ENCODE measurements at places on chromosomes 4 and X.

DNA sequence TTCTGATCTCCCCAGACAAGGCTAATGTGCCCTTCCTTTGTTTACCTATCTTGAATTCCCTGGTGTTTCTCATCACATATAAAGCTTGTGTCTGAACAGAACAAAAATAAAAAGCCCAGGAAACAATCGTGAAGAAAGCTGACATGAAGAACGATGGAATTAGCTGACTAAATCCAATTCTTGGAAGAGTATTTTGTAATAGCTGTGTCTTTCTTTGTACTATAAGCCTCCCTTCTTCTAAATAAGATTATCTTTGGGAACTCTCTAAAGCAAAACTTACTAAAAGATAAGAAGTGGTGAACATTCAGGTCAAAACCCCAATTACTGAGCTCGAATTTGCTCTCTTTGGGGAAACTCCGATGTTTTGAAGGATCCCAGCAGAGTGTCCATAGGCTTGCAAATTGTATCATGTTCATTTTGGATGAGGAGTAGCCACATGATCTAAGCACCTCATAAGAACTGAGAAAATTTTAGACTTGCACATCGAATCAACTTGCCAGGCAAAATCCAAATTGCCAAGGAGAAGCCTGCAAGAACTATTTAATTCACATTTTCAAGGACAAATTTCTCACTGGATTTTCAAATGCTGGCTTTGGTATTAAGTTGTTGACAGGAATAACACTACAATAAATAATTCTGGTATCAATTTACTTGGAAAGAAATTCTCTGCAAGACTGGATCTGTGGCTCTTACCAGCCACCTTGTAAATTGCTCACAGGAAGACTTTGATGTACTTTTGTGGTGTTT is 106.2 kb downstream of the LNX1 start:
- no peak for DNase-seq

DNA sequence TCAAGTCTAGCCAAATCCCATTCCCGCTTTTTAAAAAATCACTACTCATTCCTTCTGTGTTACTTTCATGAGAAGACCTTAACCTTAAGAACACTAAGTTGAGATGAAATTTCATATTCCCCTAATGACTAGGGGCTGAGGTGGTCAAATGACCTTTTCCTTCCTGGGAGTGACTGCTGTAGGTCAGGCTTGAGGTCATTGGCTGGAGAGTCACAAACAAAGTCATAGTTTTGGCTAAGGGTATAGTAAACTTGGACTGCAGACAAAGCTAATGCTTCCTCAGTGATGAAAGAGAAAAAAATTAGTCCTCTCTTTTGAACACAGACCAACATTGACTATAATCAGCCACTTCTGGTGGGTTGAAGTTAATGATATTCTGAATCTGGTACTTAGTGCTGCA is 16.0 kb upstream of the FGF2 start:
- no peak for DNase-seq

DNA sequence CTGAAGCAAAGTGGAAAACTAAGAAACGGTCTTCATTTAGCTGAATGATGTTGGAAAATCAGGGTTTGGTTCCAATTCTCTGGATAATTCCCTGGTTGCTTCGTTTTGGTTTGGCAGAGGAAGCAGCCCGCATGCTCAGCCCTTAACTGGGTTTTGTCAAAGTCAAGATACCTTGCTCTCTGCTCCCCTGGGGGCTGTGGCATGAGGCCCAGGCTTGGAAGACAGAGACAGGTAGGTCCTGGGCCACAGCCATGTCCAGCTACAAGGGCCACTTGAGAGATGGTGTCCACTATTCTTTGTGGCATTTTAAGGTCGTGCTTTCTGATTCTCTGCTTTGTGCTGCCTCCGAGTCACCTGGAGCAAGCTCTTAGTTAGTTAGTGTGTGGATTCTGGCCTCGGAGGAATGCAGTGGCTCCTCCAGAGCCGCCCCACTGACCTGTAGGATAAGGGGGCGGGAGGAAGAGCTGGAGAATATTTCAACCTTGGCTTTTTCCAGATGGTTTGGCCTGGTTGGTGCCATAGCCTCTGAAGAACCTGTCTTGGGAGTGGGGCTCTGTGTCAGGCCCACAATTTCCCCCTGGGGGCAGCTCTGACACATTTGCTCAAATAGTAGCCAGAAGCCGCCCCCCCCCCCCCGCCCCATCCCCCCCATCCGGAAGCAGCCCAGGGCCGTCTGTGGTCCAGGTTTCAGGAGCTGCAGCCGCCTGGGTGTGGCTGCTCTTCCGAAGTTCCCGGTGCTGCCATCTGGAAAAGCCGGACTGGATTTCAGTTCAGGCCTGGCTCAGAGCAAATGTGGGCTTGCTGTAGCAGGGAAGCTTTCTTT is 147.1 kb downstream of the NHS start:
- DNase-seq: no peak

DNA sequence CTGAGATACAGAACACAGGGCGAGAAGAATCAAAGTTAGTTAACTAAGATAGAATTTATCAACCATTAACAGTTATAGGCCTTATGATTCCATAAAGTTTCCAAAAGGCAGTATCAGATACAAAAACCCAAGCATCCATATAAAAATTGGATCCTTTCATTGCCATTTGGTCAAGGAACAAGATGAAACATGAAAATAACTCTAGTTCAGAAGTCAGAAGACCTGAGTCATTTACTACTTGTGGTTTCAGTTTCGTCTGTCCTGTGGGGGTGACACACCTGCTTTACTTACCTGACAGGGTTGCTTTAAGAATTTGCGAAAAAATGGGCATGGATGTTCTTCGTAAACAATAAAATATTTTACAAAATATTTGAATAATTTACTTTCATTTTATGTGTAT is 130.8 kb downstream of the ANAPC10 start:
- DNase-seq: no peak

DNA sequence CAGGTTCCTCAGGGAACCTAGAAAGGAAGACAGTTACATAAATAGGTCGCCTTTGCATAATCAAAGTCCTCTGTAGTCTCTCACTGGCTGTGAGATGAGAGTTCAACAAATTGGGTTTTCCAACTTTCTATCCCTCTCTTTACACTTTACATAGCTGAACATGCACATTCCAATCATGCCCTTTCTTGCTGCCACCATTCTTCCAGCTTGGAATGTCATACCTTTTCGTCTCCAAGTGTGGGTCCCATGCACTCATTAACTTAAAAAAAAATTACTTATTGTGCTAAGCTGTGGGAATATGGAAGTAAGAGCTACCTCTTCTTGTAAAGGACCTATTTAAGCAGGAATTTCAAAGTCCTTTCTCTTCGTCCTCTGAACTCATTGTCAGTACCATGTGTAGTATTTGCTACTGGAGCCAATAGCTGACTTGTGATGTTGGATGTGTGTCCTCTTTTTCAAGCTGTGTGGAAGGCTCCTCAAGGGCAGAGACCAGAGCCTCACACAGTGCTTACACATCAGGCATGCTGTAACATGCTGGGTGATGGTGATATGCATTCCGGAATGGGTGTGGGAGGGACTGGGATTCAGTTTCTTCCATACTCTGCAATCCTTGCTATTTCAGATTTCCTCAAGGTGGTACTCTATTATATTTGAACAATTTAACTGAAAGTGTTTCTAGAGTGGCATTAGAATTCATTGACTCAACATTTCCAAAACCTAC is 7.1 kb downstream of the ENOPH1 start:
- no peak for DNase-seq

- DNase-seq: no peak
Measured at GRCh38 chr4:137209240-137209639, 323.1 kb downstream of the PCDH18 start.

GRCh38 chr4:85968945-85969819 is 390.7 kb downstream of the MAPK10 start:
- no peak for DNase-seq

DNA sequence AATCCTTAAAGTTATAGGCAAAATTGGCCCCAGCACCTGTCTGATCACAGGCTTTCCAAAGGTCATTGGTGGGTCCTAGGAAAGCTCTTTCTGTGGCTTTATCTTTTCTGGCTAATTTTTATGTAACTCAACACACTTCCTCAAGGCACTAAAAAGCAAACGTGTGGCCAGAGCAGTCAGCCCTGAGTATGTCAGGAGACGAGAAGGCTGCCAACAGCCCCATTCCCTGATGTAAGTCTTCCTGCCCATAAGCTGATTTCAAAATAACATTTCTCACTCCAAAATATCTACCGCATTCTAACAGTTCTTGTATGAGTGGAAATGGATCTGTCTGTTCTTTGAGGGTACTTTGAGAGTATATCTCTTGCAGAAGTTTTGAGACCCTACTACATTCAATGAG is 25.5 kb upstream of the FUNDC1 start:
- no peak for DNase-seq

DNA sequence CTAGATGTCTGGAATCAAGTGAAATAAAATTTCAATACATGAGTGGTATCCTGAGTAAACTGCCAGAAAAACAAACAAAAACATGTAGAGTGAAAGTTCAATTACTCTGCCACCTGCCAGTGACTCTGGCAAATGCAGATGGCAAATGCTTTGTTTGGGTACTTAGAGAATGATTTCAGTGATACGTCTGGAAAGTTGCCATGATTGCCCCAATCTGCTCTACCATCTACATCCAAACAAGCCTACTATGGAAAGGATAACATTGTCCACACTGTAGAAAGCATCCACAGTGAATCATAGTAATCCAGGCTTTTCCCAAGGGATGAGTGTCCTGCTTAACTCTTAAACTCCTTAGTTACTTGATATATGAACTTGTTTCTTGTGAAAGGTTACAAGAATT is 3.4 kb downstream of the SPATA4 start:
- no peak for DNase-seq

DNA sequence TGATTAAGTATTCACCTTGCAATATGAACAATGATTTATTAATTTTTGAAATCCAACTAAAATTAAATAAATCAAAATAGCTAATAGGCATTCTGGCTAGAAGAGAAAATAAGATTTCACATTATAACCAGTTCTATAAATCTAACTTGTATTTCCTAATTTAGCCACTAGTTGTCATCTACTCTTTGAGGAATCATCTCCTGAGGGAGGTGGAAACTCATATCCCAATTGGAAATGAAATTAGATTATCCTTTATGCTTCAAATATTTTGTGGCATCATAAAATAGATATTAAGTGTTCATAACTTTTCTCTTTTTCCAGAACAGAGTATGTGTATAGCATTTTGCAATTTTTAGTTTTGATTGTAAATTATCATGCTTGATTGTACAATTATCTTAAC is 558.5 kb upstream of the DIAPH2 start:
- DNase-seq: no peak

GRCh38 chrX:85591536-85591935 is 212.1 kb upstream of the POF1B start:
- no peak for DNase-seq

- no peak for DNase-seq
Measured at GRCh38 chrX:74523870-74524735, 90.3 kb downstream of the RLIM start.

GRCh38 chrX:134691453-134691852 is 33.2 kb upstream of the PLAC1 start:
- no peak for DNase-seq

DNA sequence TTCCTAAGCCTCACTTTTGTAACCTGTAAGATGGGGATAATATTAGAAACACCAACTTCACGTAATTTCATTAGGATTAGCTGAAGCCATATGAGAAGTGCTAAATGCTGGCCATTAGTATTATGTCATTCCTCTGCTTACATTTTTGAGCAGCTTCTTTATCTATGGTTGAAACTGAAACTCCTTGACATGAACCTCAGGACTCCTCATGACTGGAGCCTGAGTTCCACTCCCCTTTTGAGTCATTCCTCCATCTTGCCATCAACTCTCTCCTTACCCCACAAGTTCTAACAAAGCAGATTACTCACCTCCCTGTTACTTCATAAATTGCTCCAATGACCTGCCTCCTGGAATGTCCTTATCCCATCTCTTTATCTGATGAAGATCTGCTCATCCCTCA is 123.2 kb upstream of the KCNIP4 start:
- DNase-seq: no peak

Data from iPS DF 6.9 (cell line).